Immature natural killer cell (primary cell): ENCODE measurements at places on chromosomes 12 and 14. TPM values are rescaled to one million over a fixed set of nuclear protein-coding genes. Genes with fewer than 3 reads are reported as not detected.

GRCh38 chr12:71475280-71475679 lies 35.7 kb downstream of the LGR5 start:
- DNase-seq = no peak

- no peak for DNase-seq
Observed at GRCh38 chr12:81330480-81330879, 252.6 kb downstream of the ACSS3 start.

DNA sequence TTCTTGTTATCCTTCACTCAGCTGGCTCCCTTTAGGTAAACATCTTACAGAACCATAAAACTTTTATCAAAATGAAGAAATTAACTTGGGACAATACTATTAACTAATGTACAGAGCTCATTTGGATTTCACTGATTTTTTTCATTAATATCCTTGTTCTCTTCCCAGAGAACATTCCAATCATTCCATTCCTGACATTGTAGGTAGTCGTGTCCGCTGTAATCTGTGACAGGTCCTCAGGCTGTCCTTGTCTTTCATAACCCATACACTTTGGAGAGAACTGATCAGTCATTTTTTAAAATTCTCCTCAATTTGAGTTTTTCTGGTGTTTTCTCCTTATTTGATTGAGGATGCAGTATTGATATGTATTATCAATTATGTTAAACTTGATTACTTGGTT lies 916.8 kb downstream of the GALC start:
- DNase-seq = no peak

NR1H4 gene
- not detected for polyA plus RNA-seq
